ENCODE measurements at places on chromosomes 4 and X.

DNA sequence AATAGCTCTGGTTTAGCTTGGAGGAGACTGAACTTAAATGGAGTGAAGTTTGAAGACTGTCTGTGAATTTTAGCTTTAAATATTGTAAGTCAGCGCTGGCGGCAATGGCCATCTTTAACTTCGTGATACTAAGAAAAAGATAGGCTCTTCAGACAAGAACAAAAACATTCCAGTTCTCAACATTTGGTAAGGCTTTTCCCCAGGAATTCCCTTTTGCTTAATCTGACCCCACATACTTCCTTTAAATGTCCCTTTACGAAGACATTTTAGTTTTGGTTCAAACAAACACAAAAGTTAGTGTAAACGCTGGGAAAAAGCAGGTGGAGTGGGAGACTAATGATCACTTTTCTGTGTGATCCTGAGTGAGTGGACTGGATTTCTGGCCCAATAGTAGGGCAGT is 106.2 kb downstream of the MAML3 start:
- DNase-seq, result no peak

- DNase-seq, result no peak
Observed at GRCh38 chr4:15521442-15522039, 51.9 kb downstream of the CC2D2A start.

- DNase-seq, result no peak
Observed at GRCh38 chr4:81601358-81601694, 129.6 kb upstream of the RASGEF1B start.

- no peak for DNase-seq
Observed at GRCh38 chr4:123936621-123937043, 540.0 kb downstream of the SPRY1 start.

GRCh38 chrX:20863649-20864048 is 510.6 kb upstream of the CNKSR2 start:
- no peak for DNase-seq

- DNase-seq, result no peak
Observed at GRCh38 chr4:102196221-102196620, 149.1 kb downstream of the SLC39A8 start.

DNA sequence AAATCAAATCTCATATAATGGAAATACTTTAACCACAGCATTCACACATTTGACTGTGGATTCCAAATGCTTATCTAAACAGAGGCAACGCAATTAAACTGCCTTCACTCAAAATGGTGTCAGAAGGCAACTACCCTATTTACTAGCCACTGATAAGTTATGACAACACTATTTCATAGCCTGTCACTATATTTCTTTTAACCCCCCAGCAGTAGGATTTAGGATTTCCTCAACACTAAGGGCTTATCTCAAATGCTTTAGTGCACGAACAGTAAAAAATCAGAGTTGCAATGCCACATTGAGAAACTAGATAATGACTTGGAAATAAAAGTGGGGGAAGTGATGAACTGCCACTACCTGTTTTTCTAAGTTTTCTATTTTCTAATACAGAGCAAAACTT is 66.7 kb downstream of the DHX15 start:
- no peak for DNase-seq

DNA sequence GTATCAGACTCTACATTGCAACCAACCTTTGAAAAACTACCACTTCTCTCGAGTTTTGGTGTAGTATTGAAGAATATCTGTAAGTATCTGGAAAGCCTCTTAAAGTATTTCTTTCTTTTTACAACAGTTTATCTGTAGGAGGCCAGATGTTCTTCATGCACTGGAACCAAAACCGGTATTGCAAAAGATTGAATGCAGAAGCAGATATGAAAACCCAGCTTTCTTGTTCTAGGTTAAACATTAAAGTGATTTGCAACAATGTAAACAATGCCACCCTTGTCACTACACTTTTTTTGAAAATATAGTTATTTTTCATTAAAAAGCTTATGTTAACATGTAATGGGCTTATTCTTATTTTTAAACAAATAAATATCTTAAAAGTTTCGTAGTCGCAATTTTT is 27.2 kb downstream of the PLS3 start:
- DNase-seq, result no peak

- no peak for DNase-seq
Observed at GRCh38 chrX:39820938-39821708, 276.6 kb downstream of the BCOR start.

GRCh38 chr4:169622566-169622965 is 2.2 kb downstream of the CLCN3 start:
- no peak for DNase-seq

DNA sequence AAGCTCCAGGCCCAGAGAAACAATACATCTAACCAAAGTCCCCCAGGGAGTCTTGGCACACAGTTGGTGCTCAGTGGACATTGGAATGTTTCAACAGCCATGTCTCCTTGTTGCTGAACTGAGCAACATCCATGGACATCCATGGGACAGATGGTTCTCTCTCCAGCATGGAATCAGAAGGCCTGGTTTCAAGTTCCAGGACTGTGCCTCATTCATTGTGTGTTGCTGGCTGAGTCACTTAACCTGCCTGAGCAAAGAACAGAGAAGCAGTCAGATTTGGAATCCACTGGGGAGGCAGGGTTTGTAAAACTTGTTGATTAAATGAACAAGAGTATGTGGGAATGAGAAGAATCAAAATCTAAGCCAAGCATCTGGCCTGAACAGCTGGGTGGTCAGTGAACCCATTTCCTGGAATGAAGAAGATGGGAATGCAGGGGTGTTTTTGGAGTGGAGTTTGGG is 147.9 kb downstream of the CHIC2 start:
- no peak for DNase-seq

- DNase-seq, result no peak
Observed at GRCh38 chr4:166422475-166422874, 549.4 kb downstream of the TLL1 start.

DNA sequence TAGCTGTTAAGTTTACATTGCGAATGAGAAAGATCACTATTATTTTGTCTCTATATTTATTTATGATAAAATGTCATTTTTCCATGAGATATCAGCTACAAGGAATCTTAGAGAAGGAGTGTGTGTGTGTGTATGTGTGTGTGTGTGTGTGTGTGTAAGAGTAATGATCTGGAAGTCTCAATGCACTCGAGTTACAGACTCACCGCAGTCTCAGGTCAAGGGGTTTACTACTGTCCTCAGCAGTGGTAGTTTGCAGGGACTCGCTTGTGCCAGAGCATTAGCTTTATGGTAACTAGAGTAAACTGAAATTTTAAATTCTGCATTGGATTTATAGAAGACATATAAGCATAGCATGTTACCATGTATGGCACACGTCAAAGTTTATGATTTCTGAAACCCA is 30.8 kb downstream of the LRP2BP start:
- no peak for DNase-seq

DNA sequence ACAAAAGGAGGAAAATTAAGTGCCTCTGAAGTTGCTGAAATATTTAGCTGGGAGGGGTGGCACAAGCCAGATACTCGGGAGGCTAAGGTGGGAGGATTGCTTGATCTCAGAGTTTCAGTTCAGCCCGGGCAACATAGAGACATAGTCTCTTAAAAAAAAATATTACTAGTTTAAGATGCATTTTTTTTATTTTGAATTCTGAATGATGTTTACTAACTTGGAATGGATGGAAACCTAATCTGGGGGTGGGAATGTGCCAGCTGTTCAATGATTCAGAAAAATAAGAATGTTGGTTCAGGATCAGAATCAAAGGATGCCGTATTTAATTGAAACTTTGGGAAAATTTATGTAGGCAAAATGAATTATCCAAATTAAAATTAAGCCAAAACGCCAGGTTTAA is 167.2 kb upstream of the ANK2 start:
- DNase-seq, result no peak

DNA sequence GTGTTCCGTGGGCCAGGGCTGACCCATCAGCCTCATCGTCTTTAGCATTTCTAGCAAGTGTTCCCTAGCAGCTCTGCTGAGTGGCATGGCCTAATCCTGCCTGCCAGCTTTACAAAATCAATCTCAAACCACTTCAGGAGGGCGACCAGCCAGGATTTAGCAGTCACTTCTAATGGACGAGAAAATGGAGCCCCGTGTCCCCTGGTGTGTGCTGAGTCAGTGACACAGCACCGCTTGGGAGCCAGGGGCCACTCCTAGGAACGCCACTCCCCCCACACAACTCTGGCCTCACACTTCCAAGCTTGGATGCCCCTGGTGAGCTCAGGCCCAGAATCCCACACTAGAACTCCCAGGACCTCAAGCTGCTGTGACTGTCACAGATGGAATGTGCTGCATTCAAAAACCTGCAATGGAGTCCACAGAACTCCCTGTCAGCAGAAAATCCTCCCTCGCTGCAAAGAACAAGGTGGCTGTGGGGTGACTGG is 311.2 kb upstream of the GATB start:
- no peak for DNase-seq

GRCh38 chr4:125482822-125483221 is 168.1 kb downstream of the FAT4 start:
- DNase-seq, result no peak

DNA sequence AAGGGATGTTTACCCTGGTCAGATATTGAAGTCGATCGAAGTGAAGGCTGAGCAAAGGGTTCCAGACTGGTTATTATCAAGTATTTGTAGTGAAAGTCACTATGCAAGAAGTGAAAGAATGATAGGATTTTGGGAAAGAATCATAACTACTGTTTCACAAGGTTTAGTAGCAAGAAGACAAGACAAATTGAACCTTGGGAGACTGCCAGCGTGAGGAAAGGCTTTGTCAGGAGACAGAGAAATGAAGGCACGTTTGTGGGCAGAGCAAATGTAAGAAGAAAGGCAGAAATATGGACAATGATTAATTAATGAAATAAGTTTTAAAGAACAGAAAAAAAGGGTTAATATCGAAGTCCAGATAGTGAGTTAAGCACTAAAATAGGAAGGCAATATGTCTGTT is 456.8 kb downstream of the TRIML1 start:
- DNase-seq, result no peak

- DNase-seq, result no peak
Observed at GRCh38 chr4:26503427-26503826, 13.1 kb upstream of the CCKAR start.

- no peak for DNase-seq
Observed at GRCh38 chrX:22310779-22311178, 38.1 kb downstream of the CBLL2 start.

DNA sequence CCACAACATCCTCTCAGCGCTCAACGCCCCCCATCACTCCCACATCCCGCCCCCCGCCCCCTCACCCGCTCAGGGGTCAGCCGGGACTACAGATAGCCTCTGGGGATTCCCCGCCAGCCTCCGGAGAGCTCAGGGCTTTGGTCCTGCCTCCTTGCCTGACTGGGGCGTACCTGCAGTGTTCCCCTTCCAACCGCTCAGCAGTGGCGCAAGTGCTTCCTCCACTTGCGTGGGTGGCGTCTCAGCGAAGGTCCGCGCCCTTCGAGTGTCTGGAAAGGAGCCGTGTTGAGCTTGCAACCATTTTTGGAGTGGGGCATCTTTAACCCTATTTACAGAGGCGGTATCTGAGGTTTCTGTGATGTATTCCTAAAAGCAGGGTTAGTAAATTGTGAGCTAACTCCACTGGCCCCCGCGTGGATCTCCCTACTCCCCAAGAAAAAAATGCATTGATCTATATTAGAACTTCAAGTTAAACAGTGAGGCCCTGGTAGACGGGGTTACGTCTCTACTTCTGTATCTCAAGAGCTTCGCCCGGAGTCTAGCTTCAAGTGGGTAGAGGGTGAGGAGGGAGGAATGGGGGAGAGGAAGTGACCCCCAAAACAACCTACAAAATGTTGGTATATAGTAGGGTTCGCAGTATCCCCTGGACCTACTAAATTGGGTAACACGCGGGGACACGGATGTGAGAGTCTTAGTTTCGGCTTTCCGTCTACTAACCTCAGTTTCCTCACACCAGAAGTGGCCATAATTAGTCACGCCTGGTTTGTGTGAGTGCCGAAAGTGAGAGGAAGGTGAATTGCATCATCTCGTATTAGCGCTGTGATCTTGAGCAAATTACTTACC is 16.1 kb downstream of the NKX3-2 start:
- DNase-seq, result no peak

GRCh38 chr4:87416965-87417364 is 5.4 kb upstream of the NUDT9 start:
- DNase-seq, result no peak

GRCh38 chr4:185219551-185220344 is 10.3 kb downstream of the SNX25 start:
- DNase-seq, result no peak

DNA sequence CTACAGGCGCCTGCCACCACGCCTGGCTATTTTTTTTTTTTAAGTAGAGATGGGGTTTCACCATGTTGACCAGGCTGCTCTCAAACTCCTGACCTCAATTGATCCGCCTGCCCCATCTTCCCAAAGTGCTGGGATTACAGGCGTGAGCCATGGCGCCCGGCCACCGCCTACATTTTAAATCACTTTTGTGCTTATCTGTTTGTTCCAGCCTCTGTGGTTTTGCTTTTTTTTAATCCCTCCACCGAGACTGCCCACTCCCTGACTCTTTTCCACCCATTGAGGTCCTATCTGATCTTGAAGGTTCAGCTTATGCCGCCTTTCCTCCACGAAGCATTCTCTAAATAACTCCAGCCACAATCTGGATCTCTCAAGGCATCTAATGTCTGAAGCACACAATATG is 73.5 kb downstream of the CHRDL1 start:
- DNase-seq, result no peak

DNA sequence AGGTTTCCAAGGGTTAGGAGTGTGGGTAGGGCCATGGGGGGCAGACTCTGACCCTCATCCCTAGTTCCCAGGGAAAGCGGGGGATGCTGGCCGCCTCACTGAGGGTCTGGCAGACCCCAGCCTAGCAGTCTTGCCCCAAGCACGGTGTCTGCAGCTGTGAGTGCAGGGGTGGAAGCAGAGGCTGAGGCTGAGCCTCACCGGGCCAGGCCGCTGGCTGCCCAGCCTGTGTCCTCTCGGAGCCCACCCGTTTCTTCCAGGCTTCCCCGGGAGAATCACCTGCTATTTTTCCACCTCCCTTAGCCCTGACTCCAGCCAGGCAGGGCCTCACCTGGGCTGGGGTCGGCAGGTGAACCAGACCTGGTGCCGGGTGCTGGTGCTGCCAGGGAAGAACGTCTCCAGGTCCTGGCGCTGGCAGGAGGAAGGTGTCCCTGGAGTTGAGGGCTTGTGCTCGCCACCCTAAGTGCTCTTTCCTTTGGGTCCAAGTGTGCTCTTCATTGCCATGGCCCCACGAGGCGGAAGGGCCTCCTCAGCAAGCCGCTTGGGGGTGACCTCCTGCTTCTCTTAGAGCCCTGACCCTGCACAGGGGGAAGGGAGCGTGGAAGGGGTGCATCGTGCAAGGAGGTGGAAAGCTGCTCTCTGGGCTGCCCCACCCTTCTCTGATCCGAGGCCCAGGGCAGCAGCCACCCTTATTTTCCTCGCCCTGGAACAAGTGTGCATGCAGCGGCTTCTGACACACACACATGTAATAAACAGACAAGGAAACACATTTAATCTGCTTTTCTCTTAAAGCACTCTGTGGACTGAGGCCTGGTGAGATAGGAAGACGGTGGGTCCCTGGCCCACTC is 112.7 kb downstream of the FAM53A start:
- DNase-seq, result no peak

- DNase-seq, result no peak
Observed at GRCh38 chr4:103996064-103996463, 276.3 kb upstream of the TACR3 start.

DNA sequence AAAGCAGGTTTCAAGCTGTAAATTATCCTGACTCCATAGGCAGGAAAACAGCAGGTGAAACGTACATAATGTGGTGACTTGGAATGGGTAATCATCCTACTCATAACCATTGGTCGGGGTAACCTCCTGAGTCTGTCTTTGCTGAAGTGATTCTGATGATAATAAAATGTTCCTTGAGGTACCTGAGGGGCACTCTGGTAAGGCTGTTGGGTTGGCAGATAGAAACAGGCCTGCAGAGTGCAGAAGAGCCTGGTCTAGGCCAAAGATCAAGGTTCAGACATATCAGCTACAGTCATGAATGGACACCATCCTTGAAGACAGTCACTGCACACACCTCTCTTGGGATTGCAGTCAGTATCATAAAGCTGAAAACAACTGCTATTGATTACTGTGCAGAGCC is 174.7 kb upstream of the RPL34 start:
- DNase-seq, result no peak
